Subcutaneous preadipocyte (primary cell): ENCODE measurements at places on chromosomes 5 and 9. TPM values are rescaled to one million over a fixed set of nuclear protein-coding genes. Genes with fewer than 3 reads are reported as not detected.

The PLEKHG4B gene
- not detected in 2 replicates for total RNA-seq

The PRXL2C gene
- total RNA-seq = 29.7 and 56.6 TPM in 2 replicates

The SLC6A7 gene
- total RNA-seq = not detected in 2 replicates

The PGM5 gene
- total RNA-seq = 0.78 and 4.0 TPM in 2 replicates

The B4GALT7 gene
- 23.1 and 26.6 TPM in 2 replicates for total RNA-seq

The C5orf58 gene
- total RNA-seq = not detected in 2 replicates

The LIX1 gene
- total RNA-seq = not detected in 2 replicates

The ZBED3 gene
- 0.20 and 0.73 TPM in 2 replicates for total RNA-seq
